ENCODE measurements at places on chromosomes 16 and 17.
A peak's percentile ranks its signal among the peaks of the same experiment; 100 is the strongest.

DNA sequence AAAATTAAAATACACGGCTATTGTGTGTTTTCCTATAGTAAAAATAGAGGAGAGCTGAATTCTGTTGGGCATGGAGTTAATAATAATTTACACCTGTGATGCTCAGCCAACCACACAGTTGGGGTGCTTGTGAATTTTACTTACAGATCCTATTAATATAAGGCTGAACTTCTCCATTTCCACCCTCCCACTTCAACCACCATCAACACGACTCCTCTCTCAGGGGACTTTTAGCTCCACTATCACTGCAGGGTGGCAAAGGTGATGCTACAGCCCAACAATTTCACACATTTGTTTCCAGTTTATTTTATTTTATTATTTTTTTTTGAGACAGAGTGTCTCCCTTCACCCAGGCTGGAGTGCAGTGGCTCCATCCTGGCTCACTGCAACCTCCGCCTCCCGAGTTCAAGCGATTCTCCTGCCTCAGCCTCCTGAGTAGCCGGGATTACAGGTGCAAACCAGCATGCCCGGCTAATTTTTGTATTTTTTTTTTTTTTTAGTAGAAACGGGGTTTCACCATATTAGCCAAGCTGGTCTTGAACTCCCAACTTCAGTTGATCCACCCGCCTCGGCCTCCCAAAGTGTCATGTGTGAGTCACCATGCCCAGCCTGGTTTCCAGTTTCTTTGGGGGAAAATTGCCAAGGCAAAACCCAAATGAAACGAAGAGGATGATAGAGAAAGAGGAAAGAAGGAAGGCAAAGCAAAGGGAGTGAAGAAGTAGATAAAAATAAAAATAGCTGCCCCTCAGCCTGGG, 57.9 kb downstream of the GNA13 start:
- DNase-seq = no peak

DNA sequence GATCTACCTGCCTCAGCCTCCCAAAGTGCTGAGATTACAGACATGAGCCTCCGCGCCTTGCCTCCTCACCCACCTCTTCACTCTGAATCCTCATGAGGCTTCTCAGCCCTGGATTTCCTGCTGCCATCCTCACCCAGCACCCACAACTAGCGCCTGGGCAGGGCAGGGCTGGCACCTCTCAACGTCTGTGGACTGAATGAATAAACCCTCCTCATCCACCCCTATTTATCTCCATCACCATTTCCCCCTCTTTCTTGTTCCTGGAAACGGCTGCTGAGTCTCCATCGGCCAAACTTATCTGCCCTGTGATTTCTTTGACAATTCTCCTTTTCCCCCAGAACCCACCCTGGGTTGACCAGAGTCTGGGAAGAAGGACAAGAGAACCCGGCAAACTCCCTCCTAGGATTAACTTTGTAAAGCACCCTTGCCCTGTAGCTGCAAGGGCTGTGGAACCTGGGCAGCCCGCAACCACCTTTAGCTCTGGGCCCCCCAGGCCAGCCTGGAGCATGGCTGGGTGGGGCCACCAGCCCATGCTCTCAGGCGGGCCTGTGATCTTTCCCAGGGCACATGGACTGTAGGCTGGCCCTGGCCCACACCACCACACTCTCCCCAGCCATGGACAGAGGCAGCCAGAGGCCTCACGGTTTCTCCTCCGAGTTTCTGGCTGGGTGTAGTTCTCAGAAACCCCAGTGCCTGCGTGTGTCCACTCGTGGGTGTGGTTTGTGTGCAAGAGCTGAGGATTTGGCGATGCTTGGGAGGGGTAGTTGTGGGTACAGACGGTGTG, 2.4 kb downstream of the SPN start:
- DNase-seq = no peak

DNA sequence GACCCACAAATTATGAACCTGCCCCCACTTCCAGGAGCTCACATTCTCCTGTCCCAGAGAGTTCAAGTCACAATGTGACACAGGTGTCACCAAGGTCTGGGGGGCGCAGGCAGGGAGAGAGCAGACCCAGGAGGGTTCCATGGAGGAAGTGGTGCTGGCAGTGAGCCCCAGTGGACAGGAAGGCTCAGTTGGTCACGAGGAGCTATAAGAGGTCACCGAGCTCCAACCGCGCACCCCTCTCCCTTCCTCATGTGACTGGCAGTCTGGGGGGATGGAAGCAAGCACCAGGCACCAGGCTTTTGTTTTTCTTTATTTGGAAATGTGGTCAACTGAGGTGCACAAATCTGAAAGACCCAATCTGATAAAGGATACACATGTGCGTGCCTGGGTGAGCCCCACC, 2.5 kb downstream of the ITGAD start:
- DNase-seq = no peak

- DNase-seq = no peak
Observed at GRCh38 chr16:17225541-17225940, 245.2 kb downstream of the XYLT1 start.

DNA sequence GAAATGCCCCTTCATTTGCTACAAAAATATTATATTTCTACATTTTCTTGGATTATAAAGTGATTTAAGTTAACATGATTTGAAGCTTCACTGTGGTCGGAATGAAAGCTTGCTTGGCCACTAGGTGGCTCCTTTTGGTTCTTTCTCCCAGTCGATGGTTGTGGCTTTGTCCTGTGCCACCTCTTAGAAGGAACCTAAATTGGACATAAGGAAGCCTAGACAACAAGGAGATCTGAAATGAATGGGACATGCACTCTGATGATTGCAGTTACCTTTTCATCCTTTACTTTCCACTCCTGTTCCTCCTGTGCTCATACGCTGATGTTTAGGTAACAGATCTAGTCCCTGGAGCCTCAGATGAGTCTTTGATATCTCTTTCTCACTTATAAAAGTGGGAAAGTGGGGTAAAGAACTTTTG, 39.2 kb downstream of the FTO start:
- no peak for DNase-seq

DNA sequence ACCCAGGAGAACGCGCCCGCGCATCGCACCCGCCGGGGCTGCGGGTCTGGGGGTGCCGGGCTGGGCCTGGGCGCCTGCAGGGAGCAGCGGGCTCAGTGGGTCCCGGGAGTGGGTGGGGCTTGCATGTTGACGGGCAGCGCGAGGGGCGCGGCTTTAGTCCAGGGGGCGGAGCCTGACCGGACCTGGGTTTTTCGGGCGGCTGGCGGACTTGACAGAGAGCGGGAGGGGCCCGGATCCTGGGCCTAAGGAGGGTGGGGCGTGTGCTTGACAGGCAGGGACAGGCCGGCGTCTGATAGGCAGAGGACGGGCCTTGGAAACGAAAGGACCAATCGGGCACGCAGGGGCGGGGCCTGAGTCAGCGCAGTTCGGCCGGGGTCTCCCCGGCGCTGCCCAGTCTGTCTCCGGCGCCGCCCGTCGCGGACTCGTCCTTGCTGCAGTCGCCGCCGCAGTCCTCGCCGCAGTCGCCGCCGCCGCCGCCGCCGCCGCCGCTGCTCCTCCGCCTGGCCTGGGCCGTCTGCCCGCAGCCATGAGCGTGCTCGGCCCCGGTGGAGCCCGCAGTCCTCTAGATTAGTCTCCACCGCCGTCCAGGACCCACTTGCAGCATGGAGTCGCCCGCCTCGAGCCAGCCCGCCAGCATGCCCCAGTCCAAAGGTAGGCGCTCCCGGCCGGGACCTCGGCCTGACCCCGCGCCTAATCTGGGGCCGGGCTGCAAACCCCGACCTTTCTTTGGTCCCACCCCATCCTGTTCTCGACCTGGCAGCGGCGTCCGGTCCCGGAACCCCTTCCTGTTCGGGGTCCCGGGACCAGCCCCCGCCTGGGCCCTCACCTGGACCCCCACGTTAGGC, at the start of gene MAP2K3:
MAP2K3 (plus strand) TSS at position 393 of the 845 bp plus-strand sequence; CDS start at position 603, 210 bp downstream.
- DNase-seq = peak; percentile 99

- DNase-seq = no peak
Observed at GRCh38 chr17:40480501-40481003, 20.9 kb downstream of the TNS4 start.

DNA sequence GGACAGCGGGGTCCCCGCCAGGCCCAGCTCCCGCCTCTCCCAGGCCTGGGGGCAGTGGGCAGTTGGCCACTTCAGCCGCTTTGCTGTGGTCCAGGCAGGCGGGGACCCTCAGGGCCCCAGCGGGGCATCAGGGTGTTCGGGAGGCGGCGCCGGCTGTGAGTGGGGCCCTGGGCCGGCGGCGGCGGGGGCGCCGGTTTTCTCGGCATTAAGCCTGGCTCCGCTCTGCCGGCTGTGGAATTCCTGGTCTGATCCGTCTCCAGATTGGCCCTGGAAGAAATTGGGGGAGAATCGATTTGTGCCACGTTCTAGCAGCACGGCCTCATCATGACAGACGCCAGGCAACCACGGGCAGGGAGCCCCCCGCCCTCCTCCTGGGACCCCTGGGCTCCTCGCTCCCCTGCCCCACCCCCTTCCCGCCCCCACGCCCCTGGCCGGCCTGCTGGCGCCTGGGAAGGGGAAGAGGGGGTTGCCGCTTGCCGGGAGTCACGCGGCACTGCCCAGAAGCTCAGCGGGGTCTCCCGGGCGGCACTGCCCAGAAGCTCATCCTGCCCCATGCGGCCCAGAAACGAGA, 28.6 kb upstream of the SSTR5 start:
- no peak for DNase-seq

GRCh38 chr17:28599311-28600184, 723 bp upstream of the SPAG5 start:
- DNase-seq = no peak

GRCh38 chr17:53765609-53766008, 57.1 kb upstream of the KIF2B start:
- no peak for DNase-seq

GRCh38 chr16:66898207-66898606, 17.9 kb downstream of the PDP2 start:
- no peak for DNase-seq

DNA sequence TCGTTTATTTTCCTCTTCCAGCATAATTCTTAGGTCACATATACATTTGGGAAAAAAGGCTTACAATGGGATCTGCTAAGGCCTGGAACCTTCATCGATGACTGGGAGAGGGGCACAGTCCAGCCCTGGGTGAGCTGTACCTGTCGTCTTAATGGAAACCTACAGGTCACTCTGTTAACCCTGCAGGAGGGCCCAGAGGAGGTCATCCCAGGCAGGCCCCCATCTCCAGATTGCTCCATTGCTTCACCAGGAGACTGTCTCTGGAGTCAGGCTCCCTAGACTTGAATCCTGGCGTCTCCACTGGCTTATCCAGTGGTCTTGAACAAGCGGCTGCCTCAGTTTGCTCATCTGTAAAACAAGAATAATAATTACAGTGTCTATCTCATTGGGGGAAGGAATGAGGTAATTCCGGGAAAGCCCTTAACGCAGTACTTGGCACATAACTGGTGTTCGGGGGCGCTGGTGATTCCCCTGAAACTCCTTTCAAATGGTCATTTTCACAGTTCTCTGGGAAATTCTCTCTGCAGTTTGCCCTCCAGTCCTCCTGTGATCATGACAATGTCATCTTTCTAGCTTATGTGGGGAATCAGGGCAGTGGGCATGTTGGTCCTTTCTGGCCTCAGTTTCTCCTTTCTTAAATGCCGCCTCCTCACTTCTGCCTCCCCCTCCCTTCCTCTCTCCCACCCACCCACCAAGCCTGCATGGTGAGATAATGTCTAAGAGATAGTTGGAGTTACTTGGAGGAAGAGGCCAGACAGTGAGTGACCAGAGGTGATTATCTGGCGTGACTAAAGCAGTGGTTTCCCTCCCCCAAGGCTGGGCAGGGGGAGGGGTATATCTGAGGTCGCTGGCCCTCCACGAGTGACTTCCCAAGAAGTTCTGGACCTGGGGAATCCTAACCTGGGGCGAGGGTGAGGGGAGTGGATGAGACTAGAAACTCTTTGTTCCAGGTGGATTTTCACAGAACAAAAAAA, 31.3 kb upstream of the TAC4 start:
- DNase-seq = no peak

DNA sequence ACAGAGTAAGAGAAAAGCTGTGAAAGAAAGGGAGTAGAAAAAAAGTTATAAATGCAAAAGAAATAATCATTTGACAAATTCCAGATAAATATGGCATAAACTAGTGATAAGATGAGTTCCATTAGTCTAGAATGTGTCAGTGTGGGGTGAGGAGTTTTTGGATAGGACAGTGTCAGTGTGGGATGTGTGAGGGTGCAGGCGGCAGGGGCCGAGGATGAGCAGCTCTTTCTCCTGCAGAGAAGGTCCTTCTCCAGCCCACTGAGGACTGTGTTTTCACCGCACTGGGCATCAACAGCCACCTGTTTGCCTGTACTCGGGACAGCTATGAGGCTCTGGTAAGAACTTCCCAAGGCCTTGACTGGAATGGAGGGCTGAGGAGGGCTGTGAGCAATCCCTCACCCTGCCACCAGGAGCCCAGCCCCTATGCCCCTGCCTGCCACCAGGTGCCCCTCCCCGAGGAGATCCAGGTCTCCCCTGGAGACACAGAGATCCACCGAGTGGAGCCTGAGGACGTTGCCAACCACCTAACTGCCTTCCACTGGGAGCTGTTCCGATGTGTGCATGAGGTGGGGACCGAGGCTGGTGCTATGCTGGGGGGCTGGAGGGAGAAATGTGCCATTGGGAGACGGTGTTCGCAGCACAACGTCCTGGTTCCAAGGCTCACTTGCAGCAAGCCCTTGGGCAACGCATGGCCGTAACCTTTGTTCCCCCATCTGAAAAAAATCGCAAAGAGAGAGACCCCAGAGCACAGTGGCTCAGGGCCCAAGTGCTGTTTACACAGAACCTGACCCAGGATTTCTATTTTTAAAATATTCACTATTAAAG, 13.1 kb downstream of the RAPGEFL1 start:
- no peak for DNase-seq

DNA sequence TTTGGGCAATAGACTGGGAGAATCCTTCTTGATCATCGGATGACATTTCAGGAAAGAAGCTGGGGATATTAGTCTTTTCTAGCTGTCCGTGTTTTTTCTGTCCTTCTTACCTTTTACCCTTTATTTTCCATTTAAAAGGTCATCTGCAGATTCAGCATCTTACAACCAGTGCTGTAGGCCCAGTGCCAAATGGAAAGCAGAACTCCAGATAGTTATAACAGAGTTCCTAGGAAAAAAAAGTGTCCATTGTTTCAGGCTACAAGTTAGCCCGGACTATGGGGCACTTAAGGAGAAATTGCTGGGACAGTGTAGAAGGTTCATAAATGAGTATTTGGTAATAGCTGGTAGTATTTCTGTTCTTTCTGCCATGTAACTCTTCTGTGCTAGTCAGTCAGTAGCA, 28.4 kb downstream of the LDHD start:
- DNase-seq = no peak

- no peak for DNase-seq
Observed at GRCh38 chr17:63138713-63139112, 172.7 kb downstream of the TANC2 start.

GRCh38 chr17:4365628-4366326, 698 bp downstream of the UBE2G1 start:
- DNase-seq = no peak

- DNase-seq = no peak
Observed at GRCh38 chr16:75121949-75122568, 5.5 kb upstream of the LDHD start.

DNA sequence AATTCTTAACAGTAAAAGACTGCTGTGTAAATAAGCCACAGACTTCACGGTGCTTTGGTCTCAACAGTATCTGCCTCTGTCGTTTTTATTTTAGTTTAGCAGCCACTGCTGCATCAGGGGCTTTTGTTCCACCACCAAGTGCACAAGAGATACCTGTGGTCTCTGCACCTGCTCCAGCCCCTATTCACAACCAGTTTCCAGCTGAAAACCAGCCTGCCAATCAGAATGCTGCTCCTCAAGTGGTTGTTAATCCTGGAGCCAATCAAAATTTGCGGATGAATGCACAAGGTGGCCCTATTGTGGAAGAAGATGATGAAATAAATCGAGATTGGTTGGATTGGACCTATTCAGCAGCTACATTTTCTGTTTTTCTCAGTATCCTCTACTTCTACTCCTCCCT, 7.9 kb downstream of the HERPUD1 start:
- no peak for DNase-seq

- no peak for DNase-seq
Observed at GRCh38 chr16:69922200-69922599, 28.9 kb upstream of the CLEC18A start.

Measured in vagina (tissue), 2 donors.